ENCODE measurements at places on chromosomes 5 and 9. TPM values are rescaled to one million over a fixed set of nuclear protein-coding genes. Genes with fewer than 3 reads are reported as not detected.
A peak's percentile ranks its signal among the peaks of the same experiment; 100 is the strongest.

DNA sequence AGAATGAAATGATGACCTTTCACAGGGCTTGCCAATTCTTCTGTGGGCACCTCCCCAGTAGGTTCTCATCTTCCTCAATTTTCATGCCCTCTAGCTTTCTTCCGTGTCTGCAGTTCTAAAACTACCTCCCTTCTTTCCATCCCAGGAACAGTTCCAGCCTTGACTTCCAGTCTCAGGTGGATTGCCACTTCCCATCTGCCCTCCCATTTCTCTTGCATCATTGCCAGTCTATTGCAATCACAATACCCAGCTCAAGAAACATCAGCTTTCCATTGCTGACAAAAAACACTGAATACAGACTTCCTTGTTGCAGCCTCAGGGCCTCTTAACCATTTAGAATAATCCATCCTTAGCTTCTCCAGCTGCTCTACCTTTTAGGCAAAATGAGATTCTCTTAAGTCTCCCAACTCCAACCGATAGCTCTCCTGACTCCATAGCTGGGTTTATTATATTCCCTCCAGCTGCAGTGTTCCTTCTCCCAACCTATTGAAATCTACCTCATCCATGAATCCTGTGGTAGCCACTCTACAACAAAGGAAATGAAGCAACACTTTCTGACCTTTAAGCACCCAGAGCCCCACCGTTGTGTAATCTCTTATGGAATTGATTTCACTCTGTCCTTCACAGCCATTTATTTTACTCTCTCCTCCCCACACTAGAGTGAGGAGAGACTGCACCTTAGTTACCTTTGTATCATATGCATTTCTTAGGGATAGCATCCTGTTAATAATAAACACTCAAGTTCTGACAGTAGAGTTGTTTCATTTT lies 75.6 kb upstream of the PCA3 start:
- H3K4me1 ChIP-seq = no peaks in the 10 kb centered on the region
- H3K27me3 ChIP-seq = no peaks in the 10 kb centered on the region
- H3K36me3 ChIP-seq = no peaks in the 10 kb centered on the region
- H3K4me3 ChIP-seq = no peak overlapping the region
- no peak for DNase-seq
- H3K27ac ChIP-seq = no peak overlapping the region

- H3K4me1 ChIP-seq = peaks cover 28% of the 10 kb centered on the region
- no peak for DNase-seq
- no peak overlapping the region for H3K27ac ChIP-seq
- no peak overlapping the region for H3K4me3 ChIP-seq
Observed at GRCh38 chr5:74631081-74631953, 9.2 kb downstream of the ENC1 start.

The WNK2 gene
- polyA plus RNA-seq = 77.4 TPM

The DRD1 gene
- polyA plus RNA-seq = 0.21 TPM

GRCh38 chr5:82295959-82296531 lies 17.9 kb upstream of the RPS23 start:
- H3K4me1 ChIP-seq = no peaks in the 10 kb centered on the region
- no peak overlapping the region for H3K4me3 ChIP-seq
- no peaks in the 10 kb centered on the region for H3K36me3 ChIP-seq
- H3K27ac ChIP-seq = no peak overlapping the region

- H3K27me3 ChIP-seq = no peaks in the 10 kb centered on the region
- DNase-seq = peak; percentile 39
- peaks cover 27% of the 10 kb centered on the region for H3K4me1 ChIP-seq
Observed at GRCh38 chr9:81549500-81550206, 139.7 kb downstream of the TLE1 start.

The ABCA1 gene
- 3.2 TPM for polyA plus RNA-seq

Measured in pancreas (tissue), 10 donors.